ENCODE measurements at places on chromosomes 1 and 21.

DNA sequence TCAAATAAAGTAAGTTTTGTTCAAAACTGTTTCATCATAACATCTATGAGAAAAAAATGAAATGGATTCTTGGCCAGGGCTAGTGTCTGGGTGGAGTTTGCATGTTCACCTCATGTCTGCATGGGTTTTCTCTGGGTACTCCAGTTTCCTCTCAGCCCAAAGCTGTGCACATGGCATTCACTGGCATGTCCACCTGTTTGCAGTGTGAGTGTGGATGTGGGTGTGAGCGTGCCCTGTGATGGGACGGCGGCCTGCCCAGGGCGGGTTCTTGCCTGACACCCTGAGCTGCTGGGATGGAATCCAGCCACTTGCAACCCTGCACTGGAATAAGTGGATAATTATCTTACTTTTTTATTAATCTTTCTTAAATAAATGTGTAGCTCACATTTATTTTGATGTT, 185.5 kb downstream of the RYR2 start:
- DNase-seq, result no peak

DNA sequence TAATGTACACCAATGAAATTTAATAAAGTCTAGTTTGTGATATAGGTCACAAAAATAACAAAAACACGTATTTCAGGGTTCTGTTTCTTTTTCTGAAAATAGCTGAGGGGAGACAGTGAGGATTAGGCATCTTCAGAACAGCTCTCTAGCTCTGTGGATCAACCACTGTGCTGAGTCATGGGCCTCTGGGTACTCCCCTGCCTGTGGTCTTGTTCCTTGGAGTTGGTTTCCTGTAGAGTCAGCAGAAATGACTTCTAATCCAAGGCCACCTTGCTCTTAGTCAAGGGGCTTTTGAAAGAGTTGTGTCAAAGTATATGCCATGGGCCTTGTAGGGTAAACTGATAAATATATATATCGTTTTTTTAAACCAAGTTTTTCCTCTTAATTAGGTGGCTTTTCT, 141.8 kb upstream of the ZRANB2 start:
- no peak for DNase-seq

DNA sequence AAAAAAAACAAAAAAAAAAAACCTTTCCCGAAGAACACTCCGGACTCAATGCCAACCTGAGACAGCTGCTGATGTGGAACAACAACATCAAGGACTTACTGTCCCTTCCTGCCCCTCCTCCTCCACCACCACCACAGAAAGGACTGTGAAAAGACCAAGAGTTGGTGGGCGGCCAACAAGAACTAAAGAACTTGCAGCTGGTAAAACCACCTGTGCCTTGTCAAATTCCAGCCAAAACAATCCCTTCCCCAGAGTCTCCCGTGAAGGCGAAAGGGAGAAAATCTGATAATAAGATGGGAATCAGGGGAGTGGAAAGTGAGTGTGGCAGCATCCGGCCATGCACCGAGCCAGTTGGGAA, 88.9 kb downstream of the PROX1 start:
- no peak for DNase-seq

GRCh38 chr1:200981278-200981677, 42.2 kb downstream of the KIF21B start:
- no peak for DNase-seq

GRCh38 chr1:151175863-151176262, at the start of gene TMOD4:
TSS of gene TMOD4 (minus strand) at chr1:151175981. CDS start at chr1:151174875, 1,106 bp downstream.
- no peak for DNase-seq

- DNase-seq, result peak; percentile 30
Measured at GRCh38 chr1:156706657-156707416, 1.5 kb upstream of the CRABP2 start.
